ENCODE measurements at places on chromosomes 5 and 9.

DNA sequence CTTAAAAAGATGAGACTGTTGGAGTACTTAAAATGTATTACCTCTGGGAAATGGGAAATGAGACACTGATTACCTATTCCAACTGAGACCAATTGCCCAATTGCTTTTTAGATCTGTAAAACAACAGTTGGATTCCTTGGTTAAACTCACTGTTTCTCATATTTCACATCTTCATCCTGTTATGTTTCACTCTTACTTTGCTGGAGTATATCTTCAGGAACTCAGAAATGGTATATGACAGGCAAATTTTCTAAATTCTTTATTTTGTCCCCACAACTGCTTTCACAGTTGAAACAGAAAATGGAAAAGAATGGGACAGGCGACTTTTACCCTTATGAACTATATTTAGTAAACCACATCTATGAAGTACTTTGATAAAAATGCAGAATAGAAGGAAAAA, 8.7 kb upstream of the CETN3 start:
- DNase-seq, result no peak
- no peaks in the 10 kb centered on the region for H3K4me1 ChIP-seq
- no peaks in the 10 kb centered on the region for H3K36me3 ChIP-seq
- no peak overlapping the region for H3K4me3 ChIP-seq
- no peaks in the 10 kb centered on the region for H3K27me3 ChIP-seq
- no peak overlapping the region for H3K27ac ChIP-seq

GRCh38 chr9:83432104-83432627, 106.0 kb downstream of the FRMD3 start:
- no peak overlapping the region for H3K4me3 ChIP-seq
- H3K36me3 ChIP-seq, result no peaks in the 10 kb centered on the region
- no peaks in the 10 kb centered on the region for H3K27me3 ChIP-seq
- no peak overlapping the region for H3K27ac ChIP-seq
- no peak for DNase-seq

DNA sequence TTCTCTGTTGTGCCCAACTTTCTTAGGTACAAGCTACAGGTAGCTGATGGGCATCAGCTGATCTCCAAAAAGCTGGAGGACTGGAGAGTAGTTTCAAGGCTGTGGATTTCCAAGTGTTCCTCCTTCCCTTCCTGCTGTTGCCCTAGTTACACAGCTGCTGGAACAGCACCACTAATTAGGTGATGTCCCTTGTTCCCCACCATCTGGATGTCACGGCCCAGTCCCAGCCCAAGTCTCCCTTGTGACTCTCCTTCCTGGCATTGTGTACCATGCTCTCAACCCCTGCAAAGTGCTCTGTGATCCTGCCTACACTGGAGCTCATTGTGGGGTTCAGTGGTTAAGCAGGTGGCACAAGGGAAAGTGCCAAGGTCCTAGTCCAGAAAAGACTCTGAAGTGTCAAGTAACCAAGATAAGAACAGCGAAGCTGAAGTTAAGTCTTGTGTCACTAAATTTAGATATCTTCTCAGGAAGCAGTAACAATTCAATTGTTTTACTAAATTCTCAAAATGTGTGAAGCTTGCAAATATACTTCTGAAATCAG, 604.5 kb downstream of the ISL1 start:
- H3K27me3 ChIP-seq, result no peaks in the 10 kb centered on the region
- no peak for DNase-seq
- no peak overlapping the region for H3K27ac ChIP-seq
- H3K36me3 ChIP-seq, result no peaks in the 10 kb centered on the region
- H3K4me3 ChIP-seq, result no peak overlapping the region

DNA sequence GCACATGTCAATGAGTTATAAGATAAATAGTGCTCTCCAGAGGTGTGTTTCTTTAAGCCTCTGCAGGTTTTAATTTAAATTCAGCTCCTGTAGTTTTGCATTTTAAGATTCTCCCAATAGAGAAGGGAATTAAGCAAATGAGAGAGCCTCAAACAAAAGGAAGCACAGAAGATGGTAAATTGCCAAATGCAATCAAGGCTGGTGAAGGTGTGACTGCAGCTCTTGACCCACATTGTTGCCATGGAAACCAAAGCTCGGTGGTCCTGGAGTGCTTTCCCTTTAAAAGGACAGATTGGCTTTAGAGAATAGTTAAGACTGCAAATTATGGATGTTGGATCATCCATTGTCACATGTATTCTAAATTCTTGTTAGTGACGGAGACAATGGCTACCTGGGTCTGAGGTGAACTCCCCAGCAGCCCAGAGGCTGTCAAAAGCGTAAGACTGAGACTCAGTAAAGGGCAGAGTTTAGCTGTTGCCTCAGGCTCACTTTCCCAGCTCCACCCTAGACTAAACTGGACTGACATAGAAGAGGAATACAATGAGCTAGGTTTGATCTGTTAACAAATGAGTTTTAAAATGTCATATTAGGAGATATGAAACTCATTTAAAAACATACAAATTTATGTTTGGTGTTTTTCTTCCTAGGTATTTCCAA, 12.3 kb downstream of the GAPT start:
- H3K4me1 ChIP-seq, result no peaks in the 10 kb centered on the region
- no peak for DNase-seq
- H3K27ac ChIP-seq, result no peak overlapping the region
- no peak overlapping the region for H3K4me3 ChIP-seq
- no peaks in the 10 kb centered on the region for H3K27me3 ChIP-seq
- H3K36me3 ChIP-seq, result no peaks in the 10 kb centered on the region

GRCh38 chr5:71475788-71476384, 20.4 kb downstream of the BDP1 start:
- H3K36me3 ChIP-seq, result peaks cover 18% of the 10 kb centered on the region
- no peak overlapping the region for H3K4me3 ChIP-seq
- H3K27ac ChIP-seq, result no peak overlapping the region
- H3K4me1 ChIP-seq, result no peaks in the 10 kb centered on the region

DNA sequence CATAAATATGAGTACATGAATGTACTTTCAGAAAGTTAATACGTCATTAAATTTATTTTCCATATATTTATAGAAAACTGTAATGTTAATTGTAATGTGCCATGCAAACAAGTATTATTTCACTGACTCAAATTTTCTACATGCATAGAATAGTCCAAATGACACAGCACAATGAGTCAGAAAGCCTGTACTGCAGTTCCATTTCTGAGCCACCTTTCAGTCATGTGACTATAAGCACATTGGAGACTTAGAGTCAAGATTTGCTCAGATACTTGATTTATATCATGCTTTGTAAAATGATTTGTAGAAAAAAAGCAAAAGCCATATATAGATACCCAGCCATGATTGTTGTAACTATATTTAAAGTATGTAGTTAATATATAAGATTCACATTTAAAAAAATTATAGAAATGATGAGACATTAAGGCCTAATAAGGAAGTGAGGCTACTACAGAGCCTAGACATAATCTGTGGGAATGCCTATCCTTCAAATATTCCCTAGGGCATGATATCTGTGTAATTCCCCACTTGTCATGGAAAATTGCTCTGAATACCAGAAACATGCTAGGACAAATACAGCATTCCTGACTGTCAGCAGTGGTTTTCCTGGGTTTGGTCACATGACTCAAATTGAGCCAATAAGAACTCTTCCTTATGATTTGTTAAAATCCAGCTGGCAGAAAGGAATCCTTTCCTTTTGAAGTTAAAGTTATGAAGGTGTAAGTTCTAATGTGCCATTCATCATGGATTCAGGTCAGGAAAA, 50.0 kb downstream of the PTPRD start:
- no peaks in the 10 kb centered on the region for H3K27me3 ChIP-seq
- H3K36me3 ChIP-seq, result no peaks in the 10 kb centered on the region
- no peak overlapping the region for H3K4me3 ChIP-seq
- DNase-seq, result no peak
- no peaks in the 10 kb centered on the region for H3K4me1 ChIP-seq
